ENCODE measurements at places on chromosomes 16 and 17.

GRCh38 chr16:87368029-87368770 is 15.4 kb downstream of the FBXO31 start:
- peaks cover 7% of the 10 kb centered on the region for H3K4me1 ChIP-seq
- no peak overlapping the region for H3K27ac ChIP-seq
- H3K27me3 ChIP-seq = no peaks in the 10 kb centered on the region

- H3K4me1 ChIP-seq = peaks cover 16% of the 10 kb centered on the region
- H3K4me3 ChIP-seq = no peak overlapping the region
- no peaks in the 10 kb centered on the region for H3K27me3 ChIP-seq
- peak overlapping the region; percentile 92 for H3K27ac ChIP-seq
Observed at GRCh38 chr17:2043785-2044184, 2.0 kb downstream of the OVCA2 start.

GRCh38 chr16:84753412-84754326 is 53.9 kb downstream of the USP10 start:
- no peaks in the 10 kb centered on the region for H3K27me3 ChIP-seq
- no peak for DNase-seq
- H3K4me3 ChIP-seq = no peak overlapping the region
- peaks cover 13% of the 10 kb centered on the region for H3K4me1 ChIP-seq
- H3K36me3 ChIP-seq = peaks cover 2% of the 10 kb centered on the region
- peak overlapping the region; percentile 60 for H3K27ac ChIP-seq

DNA sequence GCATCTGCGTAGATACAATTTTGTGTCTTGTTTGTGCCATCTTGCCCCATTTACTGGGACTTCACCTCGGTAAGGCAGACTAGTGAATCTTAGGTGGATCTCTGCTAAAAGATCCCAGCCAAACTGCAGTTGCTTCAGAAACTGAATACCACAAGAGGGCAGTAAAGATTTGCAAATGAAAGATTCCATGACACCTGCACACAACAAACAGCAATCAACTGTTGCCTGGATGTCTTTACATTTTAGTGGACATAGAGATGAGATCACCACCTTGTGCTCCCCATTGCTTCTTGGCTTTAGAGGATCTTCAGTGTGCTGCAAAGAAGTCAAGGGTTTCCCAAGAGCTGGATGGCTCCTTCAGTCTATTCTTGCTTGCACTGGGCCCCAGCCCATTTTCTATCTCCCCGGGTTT is 119.2 kb upstream of the CACNG5 start:
- DNase-seq = peak; percentile 61
- H3K36me3 ChIP-seq = no peaks in the 10 kb centered on the region
- no peak overlapping the region for H3K27ac ChIP-seq
- no peaks in the 10 kb centered on the region for H3K4me1 ChIP-seq

DNA sequence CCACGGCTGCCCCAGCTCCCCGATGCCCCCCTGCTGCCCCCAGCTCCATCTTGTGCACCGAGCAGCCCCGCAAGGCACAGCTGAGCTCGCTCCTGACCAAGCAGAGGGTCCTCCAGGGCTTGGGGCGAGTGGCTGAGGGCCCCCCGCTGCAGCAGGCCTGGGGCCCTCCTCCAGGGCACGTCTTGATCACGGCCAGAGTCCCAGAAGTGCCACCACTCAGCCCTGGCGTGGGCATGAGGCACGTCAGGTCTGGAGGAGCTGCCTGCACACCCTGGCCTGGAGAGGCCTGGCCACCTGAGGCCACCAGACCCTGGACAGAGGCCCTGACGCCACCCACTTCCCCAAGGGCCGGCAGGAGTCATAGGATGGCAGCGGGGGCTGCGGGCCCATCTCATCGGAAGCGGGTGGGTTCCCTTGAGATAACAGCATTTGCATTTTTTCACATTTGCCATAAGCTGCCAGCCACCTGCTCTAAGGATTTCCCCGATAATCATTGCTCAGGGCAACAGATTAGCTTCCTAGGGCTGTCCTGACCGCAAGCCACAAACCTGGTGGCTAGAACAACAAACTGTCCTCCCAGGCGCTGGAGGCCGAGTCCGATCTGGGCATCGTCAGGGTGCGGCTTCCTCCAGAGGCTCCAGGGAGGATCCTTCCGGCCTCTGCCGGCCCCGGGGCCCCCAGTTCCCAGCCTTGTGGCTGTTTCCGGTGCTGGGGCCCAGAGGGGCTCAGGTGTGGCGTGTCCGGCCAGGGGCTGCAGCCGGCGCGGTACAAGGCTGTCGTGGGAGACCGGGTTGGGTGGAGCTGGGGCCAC is 23.9 kb upstream of the C1QTNF8 start:
- DNase-seq = no peak
- no peaks in the 10 kb centered on the region for H3K36me3 ChIP-seq
- H3K27ac ChIP-seq = no peak overlapping the region
- H3K4me1 ChIP-seq = no peaks in the 10 kb centered on the region
- no peak overlapping the region for H3K4me3 ChIP-seq

DNA sequence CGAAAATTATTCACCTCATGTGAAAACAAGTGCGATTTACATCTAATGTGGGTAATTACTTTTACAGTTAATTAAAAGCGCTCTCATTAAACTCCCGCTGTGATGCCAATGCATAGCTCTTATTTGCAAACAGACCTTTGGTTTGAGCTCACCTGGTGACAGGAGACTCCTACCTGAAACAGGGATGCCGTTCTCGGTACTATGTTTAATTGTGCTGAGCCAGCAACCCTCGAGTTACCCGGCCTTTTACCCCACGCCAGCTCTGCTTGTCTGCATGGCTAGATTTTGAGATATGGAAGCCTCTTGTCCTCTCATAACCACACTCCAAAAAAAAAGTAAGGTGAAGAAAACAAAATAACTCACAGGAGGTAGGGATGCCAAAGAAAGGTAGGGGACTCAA is 690.4 kb upstream of the RBFOX1 start:
- no peak for DNase-seq
- H3K36me3 ChIP-seq = no peaks in the 10 kb centered on the region
- H3K27me3 ChIP-seq = no peaks in the 10 kb centered on the region
- H3K4me3 ChIP-seq = no peak overlapping the region

DNA sequence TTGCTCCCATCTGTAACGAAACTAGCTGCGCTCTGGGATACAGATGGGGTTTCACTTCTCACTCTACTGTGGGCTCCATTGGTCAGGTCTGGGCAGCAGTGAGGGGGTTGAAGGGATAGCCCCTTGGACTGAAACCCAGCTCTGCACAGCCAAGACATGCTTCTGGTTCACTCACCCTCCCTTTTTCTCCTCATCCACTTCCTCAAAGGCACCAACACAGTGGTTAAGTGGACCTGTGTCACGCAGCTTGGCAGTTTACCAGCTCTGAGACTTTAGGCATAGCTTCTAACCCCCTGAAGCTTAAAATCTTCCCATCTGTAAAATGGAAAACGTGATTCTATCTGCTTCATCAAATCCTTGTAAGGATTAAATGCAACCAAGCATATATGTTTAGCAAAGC is 11.5 kb upstream of the KRT38 start:
- H3K4me1 ChIP-seq = no peaks in the 10 kb centered on the region
- no peak overlapping the region for H3K27ac ChIP-seq
- DNase-seq = no peak

DNA sequence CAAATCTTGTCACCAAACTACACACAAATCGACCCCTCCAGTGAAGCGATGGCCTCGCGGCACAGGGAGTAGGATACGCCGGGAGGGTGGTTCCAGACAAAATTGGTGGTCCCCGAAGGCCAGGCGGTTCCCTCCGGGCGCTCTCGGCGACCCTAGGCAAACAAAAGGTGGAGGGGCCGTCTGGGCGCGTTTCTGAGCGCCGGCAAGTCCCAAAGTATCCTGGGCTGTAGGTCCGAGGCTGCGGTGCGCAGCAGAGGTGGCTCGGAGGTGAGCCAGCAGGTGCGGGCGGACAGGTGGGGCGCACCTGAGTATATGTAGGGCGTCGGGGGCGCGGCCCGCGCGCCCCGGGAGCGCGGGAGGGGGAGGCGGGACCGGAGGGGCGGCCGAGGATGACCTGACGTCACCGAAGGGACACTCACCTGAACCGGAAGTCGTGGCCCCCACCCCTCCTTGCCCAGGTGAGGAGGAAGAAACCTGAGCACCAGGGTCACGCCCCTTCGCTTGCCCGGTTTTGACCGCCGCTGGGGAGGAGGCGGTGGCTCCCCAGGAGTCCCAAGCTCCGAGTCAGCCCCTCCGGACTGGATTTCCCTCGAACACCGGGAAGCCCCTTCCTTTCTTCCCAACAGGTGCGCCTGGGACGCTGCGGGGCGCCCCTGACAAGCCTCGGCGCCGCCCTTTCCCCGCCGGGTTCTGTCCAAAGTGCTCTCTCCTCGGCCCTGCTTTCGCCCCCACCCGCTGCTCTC is at the start of gene CLDN7:
TSS of gene CLDN7 (minus strand) at position 287 of the 743 bp plus-strand sequence. CDS start 435 bp downstream, outside the sequence.
- no peak within 1 kb of the TSS for H3K27ac ChIP-seq
- no peak for DNase-seq
- H3K4me1 ChIP-seq = peaks cover 3% of the 10 kb centered on the region
- no peaks in the 10 kb centered on the region for H3K27me3 ChIP-seq

DNA sequence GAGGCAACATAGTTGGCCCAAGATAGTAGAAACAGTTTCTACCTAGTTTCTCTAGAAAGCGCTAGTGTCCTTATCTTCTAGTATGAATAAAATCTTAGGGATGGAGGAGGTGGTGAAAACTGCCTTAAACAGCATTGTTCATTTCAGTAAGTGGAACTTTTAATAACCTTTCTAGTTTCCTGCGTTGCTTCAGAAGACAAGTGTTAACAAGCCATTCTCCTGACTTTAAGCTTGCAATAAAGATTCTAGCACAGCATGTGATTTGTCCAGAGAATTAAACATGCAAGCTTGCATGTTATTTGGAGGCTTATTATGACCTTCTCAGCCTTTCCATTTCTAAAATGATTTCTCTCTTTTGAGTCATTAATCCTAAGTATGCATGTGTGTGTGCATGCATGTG is 72.3 kb downstream of the TANGO6 start:
- no peaks in the 10 kb centered on the region for H3K36me3 ChIP-seq
- no peak for DNase-seq
- H3K27me3 ChIP-seq = no peaks in the 10 kb centered on the region
- no peak overlapping the region for H3K4me3 ChIP-seq
- no peak overlapping the region for H3K27ac ChIP-seq

- no peak overlapping the region for H3K4me3 ChIP-seq
- H3K36me3 ChIP-seq = peaks cover 3% of the 10 kb centered on the region
- H3K27ac ChIP-seq = no peak overlapping the region
- no peak for DNase-seq
- H3K4me1 ChIP-seq = no peaks in the 10 kb centered on the region
- H3K27me3 ChIP-seq = no peaks in the 10 kb centered on the region
Observed at GRCh38 chr17:2433696-2434095, 32.8 kb upstream of the MNT start.

DNA sequence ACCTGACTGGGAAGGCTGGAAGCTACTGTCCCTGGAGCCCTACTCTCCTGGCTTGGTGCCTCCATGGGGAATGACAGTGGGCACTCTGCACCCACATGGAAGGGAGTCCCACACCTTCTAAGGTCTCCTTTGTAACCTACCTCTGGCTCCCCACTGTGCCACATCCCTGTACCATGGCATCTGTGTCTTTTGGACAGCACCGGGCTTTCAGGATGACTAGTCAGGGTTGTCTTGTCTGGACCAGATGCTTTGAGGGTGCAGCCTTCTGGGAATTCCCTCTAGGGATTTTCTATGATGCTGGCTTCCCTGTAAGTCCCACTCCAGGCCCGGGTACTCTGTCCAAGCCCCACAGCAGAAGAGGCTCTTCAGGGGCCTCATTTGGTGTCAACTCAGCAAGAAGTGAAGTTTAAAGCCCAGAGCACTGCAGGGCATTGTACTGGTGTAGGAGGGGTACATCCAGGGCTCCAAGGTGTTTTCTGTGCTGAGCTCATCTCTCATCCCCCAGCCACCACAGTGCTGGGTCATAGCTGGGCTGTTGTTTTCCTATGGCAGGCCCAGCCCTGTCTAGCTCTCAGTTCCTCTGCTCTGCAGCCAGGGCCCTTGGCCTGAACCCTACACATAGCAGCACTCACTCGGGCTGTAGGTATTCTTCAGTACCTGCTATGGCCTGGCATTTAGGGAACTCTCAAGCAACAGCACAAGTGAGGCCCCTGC is 255.3 kb downstream of the CPPED1 start:
- no peaks in the 10 kb centered on the region for H3K27me3 ChIP-seq
- no peak overlapping the region for H3K27ac ChIP-seq
- H3K4me3 ChIP-seq = no peak overlapping the region
- DNase-seq = no peak
- no peaks in the 10 kb centered on the region for H3K36me3 ChIP-seq
- no peaks in the 10 kb centered on the region for H3K4me1 ChIP-seq

- no peak overlapping the region for H3K27ac ChIP-seq
- H3K4me3 ChIP-seq = no peak overlapping the region
- H3K4me1 ChIP-seq = peaks cover 4% of the 10 kb centered on the region
- DNase-seq = no peak
- peaks cover 16% of the 10 kb centered on the region for H3K36me3 ChIP-seq
- H3K27me3 ChIP-seq = no peaks in the 10 kb centered on the region
Observed at GRCh38 chr17:2386400-2387085, 14.3 kb downstream of the MNT start.

- DNase-seq = no peak
- H3K27ac ChIP-seq = no peak overlapping the region
- no peaks in the 10 kb centered on the region for H3K36me3 ChIP-seq
- H3K4me1 ChIP-seq = no peaks in the 10 kb centered on the region
- no peaks in the 10 kb centered on the region for H3K27me3 ChIP-seq
Observed at GRCh38 chr17:65430209-65430833, 131.1 kb downstream of the AXIN2 start.

DNA sequence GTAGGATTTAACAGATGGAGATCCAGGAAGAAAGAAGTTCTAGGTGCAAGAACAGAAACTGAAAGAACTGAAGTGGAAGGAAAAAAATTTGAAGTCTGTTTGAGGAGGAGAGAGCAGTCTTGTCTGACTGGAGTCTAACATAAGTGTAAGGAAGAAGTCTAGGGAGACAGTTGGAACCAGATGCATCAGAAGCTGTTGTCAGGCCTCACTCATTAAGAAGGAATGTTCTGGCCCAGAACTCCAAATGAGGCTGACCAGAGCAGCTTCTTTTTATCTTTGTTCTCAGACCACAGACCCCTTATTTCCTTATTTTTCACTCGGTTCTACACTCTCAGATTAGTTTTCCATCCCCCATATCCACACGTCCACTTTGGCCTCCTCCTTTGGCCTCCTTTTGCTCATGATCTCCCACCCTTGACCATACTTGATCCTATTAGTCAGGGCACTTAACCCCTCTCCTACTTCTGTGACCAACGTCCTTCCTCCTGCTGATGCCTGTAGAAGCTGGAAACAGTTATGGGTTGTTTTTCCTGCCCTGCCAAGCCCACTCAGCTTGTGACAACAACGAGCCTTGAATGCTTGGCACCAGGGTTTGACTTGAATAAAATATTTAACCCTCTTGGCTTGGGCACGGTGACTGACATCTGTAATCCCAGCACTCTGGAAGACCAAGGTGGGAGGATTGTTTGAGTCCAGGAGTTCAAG is 7.0 kb upstream of the MYH2 start:
- no peaks in the 10 kb centered on the region for H3K4me1 ChIP-seq
- H3K4me3 ChIP-seq = no peak overlapping the region
- no peaks in the 10 kb centered on the region for H3K36me3 ChIP-seq
- no peaks in the 10 kb centered on the region for H3K27me3 ChIP-seq
- H3K27ac ChIP-seq = no peak overlapping the region

- H3K4me3 ChIP-seq = no peak overlapping the region
- no peak overlapping the region for H3K27ac ChIP-seq
- DNase-seq = peak; percentile 30
- H3K4me1 ChIP-seq = peaks cover 2% of the 10 kb centered on the region
- peaks cover 16% of the 10 kb centered on the region for H3K36me3 ChIP-seq
Observed at GRCh38 chr16:57994778-57995177, 5.7 kb downstream of the ZNF319 start.

GRCh38 chr17:42422958-42423712 is at the start of gene CAVIN1:
Gene CAVIN1, minus strand, starts transcription at chr17:42423256. Its CDS starts 159 bp downstream, at chr17:42423097.
- H3K36me3 ChIP-seq = no peaks in the 10 kb centered on the region
- H3K27me3 ChIP-seq = no peaks in the 10 kb centered on the region
- peak within 1 kb of the TSS; percentile 97 for H3K27ac ChIP-seq
- H3K4me3 ChIP-seq = peak within 1 kb of the TSS; percentile 100

- no peak for DNase-seq
- no peaks in the 10 kb centered on the region for H3K36me3 ChIP-seq
- no peak overlapping the region for H3K27ac ChIP-seq
- no peak overlapping the region for H3K4me3 ChIP-seq
- H3K4me1 ChIP-seq = no peaks in the 10 kb centered on the region
Observed at GRCh38 chr17:49931416-49932137, 37.4 kb upstream of the DLX4 start.
